ENCODE measurements at places on chromosomes 12 and 14.

GRCh38 chr12:27000961-27001360, 13.2 kb downstream of the TM7SF3 start:
- no peak for DNase-seq

DNA sequence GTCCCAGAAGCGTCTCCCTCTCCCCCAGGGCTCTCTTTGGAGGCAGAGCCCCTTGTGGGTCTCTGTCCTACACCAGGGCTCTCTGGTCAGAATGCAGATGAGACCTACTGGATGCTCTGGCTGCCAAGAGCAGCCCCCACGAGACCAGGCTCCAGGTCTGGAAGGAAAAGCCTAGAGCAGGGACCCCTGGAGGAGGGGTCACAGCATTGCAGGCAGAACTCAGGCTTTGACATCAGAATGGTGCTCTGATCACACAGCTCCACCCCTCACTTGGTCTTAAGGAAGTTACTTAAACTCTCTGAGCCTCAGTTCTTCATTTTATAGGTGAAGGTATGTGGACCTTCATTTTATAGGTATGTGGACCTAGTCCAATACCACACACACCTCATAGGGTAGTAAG, 83.1 kb downstream of the ARL6IP4 start:
- no peak for DNase-seq

DNA sequence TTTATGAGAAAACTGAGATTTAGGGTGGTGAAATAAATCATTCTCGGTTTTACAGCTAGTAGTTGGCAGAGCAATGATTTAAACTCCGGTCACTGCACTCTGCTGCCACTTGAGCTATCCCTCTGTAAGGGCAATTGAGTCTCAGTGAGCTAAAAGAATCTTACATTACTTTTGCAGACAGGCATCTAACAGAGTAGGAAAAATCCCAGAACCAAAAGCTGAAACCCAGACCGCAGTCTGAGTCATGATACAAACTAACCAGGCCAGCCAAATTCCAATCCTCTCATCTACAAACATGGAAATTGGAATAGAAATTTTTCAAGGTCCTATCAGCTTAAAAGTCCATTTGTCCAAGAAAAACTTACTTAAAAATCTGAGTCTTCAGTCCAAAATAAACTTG, 73.7 kb downstream of the ANKS1B start:
- peak; percentile 84 for DNase-seq

DNA sequence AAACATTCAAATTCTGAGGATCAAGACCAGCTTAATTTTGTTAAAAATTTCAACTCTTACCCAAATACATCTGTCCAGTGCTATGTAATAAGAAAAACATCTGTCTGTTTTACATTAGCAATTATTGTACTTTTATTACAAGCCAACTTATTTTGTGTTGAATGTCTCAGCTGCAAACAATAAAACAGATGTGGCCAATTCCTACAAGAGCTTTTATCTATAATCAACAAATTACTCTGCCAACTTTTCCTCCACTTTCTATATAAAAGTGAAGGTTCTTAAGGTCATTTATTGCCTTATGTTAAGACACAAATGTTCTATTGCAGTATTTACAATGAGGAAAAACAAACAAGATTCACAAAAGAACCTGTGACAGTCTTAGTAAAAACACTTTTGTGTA, 72.7 kb downstream of the NOVA1 start:
- no peak for DNase-seq

DNA sequence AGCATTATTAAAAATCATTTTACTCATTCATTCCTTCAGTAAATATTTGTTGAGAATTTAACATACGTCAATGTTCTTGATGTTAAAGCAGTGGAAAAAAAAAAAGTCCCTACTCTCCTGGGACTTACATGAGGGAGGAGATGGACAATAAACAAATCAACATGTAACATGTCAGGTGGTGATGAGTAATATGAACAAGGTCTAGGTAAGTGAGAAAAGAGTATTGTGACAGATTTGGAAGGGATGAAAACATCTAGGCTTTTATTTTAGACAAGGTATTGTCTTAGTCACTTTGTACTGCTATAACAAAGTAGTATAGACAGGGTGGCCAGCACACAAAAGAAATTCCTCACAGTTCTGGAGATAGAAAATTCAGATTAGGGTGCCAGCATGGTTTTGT, 167.2 kb downstream of the FSCB start:
- no peak for DNase-seq

DNA sequence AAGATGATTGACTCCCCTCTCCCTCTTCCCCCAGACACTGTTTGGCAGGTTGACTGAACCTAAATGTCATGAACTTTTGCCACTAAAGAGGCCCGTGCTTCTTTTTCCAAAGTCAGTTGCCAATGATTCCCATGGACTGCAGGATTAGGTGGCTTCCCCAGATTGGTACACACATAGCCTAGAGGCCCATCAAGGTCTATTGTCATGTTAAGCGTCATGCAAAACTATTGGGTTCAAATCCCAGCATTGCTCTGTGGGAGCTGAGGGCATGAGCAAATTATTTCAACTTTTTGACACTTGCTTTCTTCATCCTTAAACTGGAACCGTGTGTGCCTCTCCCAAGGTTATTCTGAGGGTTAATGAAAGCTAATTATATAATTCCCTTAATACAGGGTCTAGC, 430.2 kb upstream of the TBX3 start:
- DNase-seq: no peak

- no peak for DNase-seq
These were observed 125.3 kb upstream of the ATF7IP start for GRCh38 chr12:14239935-14240872.

GRCh38 chr14:38512236-38512635, 256.3 kb upstream of the CLEC14A start:
- no peak for DNase-seq

DNA sequence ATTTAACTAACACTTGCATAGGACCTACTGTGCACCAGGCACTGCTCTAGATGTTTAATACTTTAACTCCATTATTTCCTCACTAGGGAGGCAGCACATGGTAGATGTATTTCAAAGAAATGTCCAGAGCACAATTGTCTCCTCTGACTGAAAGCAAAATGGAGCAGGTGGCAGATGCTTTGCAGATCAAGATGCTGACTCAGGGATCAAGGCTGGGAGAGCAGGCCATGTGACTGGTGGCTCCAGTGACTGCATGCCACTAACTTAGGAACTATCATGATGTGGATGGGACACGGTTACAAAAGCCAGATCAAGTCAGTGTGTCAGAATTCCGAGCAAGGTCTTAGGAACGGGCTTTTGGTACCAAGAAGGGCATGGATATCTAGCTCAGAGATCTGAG, 28.2 kb downstream of the SERPINA11 start:
- DNase-seq: no peak

DNA sequence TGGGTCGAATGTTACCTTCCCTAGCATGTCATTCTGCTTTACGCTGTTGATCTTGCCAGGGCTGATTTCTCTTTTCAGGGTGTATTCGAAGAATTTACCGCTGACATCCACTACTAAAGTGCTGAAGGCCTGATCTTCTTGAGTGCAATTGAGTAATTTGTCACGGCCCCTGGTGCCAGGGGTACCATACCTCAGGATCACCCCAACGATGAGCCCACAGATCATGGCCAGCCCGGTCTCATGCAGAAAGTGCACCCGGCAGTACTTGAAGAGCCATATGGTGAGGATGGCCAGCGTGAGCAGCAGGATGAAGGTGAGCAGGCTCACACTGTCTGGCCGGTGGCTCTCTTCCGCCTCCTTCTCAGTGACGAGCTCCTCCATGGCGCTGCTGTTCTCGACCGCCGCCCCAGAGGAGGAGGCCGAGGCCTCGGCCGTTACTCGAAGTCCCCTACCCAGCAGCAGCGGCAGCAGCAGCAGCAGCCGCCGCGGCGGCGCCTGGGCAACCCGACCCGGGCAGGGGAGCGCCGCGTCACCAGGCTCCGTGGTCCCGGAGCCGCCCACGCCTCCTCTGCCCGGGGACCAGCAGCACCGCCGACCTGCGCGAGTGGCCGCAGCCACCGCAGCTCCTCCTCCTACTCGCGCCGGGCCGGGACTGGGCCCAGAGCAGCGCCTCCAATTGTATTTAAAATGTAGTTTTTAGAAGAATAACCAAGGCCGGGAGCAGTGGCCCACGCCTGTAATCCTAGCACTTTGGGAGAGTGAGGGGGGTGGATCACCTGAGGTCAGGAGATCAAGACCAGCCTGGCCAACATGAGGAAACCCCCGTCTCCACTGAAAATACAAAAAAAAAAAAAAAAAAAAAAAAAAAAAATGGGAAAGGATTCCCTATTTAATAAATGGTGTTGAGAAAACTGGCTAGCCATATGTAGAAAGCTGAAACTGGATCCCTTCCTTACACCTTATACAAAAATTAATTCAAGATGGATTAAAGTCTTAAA, 58.5 kb upstream of the TMPO start:
- no peak for DNase-seq

DNA sequence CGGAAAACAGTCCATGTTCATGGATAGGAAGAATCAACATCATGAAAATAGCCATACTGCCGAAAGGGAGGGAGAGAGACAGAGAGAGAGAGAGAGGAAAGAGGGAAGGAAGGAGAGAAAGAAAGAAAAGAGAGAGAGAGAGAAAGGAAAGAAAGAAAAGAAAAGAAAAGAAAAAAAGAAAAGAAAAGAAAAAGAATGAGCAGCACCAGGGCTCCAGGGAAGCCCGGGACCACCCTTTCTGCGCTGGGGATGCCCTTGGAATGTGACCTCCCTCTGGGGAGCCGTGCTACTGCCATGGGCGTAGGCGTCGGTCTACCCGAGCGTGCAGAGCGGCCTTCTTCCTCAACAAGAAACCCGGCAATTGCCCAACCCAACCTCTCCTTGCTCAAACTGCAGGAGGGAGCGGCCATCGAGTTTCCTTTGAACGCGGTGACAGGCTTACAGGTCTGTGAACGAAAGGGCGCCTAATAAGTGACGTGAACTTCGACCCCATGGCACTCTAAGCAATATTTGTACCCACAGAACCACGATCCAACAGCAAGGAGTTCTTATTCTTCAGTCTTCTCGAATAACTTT, 16.9 kb downstream of the OR6S1 start:
- DNase-seq: no peak
